GF-D8 (cell line): ENCODE measurements at places on chromosomes 11 and 22.

DNA sequence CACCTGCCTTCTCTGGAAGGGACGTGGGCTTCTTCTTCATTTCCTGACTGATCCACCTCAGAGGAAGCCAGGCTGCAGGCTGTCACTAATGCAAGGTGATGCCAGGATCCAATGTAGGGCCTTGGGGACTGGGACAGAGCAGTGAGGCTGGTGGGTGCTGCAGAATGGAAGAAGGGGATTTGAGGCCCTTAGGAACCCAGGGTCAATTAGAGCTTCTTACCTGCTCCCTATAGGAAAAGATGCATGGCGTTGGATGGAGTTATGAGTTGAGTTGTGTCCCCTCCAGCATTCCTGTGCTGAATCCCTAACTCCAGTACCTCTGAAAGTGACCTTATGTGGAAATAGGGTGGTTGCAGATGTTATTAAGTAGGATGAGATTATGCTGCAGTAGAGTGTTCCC lies 190.4 kb downstream of the MIAT start:
- DNase-seq, result no peak

GRCh38 chr11:28922386-28922981 lies 814.3 kb downstream of the METTL15 start:
- no peak for DNase-seq

- DNase-seq, result no peak
Observed at GRCh38 chr11:128302425-128303186, 284.8 kb downstream of the ETS1 start.

DNA sequence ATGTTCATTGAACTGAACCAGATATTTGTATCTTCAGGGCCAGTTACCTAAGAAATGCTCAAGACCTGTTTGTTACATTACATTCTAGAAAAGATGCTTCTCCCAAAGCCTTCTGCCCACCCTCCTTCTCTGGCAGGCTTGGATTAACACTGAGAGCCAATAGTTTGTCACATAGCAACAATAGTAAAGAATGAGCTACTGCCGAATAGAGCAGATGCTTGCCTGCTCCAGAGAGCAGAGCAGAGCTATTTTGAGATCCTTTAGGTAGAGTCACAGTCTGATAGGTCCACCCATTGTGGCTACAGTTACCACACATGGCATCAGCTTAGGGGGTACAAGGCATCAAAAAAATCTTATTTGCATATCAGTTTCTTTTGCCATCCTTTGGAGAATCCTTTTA lies 13.5 kb upstream of the EP300 start:
- no peak for DNase-seq

GRCh38 chr11:118314988-118315411 lies 10.5 kb downstream of the CD3E start:
- DNase-seq, result no peak

DNA sequence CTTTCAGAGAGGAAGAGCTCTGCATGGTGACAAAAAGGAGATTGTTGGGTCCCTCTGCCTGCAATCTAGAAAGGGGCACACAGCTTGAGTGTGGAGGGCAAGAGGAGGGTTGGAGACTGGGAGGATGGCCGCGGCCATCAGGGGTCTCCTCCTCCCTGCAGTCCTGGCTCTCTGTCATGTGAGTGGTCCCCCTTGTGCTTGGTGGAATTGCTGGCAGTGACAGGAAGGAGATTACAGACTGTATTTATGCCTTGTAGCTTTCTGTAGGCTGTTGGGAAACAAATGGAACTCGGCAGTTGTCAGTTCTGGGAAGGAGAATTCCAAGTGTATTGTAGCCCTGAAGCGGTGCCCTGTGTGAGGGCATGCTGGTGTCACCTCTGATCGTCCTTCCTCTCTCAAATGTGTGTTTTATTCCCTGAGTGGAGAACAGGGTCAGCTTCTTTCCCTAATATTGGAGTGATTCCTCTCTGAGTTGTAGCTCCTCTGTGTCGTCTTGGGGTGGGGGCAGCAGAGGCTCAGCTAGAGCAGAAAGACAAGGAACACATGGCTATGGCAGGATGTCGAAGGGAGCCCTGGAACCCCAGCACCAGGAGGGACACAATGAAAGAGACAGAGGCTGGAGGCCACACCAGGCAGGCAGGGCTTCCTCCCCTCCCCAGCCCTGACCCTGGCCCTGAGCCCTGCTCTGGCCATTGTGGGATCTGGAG lies 163.1 kb downstream of the PKNOX2 start:
- DNase-seq, result no peak

- DNase-seq, result no peak
Observed at GRCh38 chr11:28146123-28146751, 38.0 kb downstream of the METTL15 start.

DNA sequence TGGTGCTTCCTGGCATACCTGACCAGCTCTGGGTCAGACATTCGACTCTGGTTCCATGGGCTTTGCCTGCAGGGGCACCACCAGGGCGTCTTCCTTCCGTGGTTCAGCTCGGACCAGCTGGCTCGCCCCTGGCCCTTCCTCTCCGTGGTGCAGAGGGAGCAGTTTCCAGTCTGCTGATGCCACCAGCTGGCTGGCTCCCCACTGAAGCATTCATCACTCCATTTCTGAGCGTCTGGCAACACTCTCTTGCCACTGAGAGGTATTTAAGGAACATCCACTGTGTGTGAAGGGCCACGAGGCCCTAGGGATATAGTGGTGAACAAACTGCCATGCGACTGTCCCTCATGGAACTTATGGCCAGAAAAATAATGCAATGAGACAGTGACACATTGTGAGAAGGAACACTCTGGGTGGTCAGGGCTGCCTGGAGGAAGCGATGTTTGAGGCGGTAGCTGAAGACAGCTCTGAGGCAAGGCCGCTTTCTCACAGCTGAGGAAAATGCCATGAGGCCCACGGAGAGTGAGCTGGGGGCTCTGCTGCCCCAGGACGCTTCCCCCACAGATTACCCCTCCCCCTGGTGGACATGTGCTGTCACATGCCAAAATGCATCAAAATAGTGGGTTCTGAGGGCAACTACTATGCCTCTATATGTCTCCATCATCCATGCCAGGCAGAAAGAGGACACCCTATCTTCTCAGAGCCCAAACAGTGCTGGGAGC lies 44.9 kb upstream of the ARFGAP3 start:
- no peak for DNase-seq
